Stimulated activated naive CD4-positive, alpha-beta T cell treated with Interleukin-2 at 50 U/mL for 16 hours (primary cell): ENCODE measurements at places on chromosomes 2 and 18.

DNA sequence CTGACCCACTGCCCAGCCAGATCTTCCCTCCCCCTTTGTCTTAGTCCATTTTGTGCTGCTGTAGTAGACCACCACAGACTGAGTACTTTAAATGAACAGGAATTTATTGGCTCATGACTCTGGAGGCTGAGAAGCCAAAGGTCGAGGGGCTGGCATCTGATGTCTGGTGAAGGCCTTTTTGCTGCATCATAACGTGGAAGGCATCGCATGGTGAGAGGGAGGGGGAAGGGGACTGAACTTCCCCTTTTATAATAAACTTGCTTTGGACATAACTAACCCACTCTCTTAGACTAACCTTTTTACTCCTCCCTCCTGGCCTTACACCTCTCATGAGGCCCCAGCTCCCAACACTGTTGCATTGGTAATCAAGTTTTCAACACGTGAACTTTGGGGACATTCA is 83.8 kb downstream of the MAP4K4 start:
- DNase-seq: no peak

GRCh38 chr2:40352703-40353099 is 99.2 kb downstream of the SLC8A1 start:
- no peak for DNase-seq

DNA sequence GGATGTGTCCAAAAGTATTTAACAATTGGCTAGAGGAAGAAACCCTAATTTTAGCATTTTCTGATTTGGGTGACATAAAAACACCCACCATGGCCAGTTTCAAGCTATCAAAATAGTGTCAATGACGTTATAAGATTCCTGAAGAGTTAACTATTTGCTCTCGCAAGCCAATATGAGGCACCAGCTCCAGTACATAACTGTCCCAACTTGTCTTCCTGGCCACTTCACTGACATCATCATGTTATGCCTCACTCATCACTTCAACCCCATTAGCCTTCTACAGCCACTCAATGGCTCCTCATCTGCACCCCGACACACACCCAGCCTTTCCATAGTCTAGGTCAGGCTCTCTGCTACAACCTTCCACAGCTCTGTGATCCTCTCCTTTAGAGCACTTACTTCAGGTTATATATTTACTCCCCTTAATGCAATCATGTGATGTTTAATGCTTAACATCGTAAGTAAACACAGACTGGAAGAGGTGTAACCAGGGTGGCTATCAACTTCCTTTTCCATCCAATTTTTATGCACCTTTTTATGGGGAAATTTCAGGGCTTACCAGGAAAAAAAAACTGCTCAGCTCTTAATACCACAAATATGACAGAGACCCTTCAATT is 158.7 kb downstream of the VWC2L start:
- no peak for DNase-seq

DNA sequence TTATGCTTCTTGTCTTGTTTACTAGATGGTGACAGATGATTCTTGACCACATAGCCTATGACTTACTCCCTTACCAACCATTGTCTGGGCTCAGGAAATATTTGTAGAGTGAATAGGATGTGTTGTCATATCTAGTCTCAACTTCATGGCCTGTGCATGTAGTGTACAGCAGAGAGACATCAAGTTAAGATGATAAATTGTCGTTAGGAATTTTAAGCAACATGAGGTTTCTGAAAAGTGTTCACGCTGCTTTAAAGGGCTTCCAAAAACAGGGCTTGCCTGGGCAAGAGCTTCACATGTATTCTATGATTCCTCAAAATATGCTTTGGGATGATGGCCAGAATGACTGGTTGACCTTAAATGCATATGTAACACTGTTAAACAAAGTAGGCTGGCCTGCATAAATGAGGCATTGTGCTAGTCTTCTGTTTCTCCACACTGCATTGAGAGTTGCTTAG is 424.0 kb downstream of the RND3 start:
- no peak for DNase-seq

DNA sequence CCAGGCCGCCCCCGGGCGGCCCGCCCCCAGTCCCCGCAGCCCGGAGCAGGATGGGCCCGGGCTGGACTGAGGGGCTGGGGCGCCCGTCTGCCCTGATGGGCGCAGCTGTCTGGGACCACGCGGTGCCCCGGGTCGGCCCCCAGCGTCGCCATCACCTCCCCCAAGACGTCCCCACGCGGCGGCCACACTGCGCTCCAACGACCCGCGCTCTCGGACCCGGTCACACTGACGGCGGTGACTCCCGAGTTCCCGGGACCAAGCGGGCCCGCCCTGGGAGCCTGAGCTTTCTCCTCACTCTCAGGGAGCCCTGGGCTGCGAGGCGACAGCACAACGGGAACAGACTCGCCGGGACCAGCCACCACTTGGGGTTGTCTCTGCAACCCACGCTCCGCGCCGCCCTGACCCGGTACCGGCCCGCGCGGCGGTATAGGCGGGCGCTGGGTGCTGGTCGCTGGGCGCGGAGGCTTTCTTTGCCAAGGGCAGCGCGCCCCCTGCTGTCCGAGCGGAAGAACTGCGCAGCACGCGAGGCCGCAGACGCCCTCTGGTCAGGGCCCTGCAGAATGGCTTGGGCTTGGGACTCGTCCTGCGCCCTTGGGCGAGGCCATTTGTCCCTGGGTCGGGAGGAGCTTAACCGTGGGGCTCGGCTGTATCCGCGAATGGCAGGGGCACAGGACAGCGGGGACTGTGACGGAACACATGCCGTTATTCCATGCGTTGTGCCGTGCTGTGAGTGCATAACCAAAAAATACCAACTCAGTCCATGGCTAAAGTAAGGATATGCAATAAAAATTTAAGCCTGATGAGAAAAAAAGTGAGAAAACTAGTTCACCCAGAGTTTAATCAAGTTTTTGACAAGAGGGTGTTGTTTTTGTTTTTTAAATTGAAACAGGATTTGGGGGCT is 54.8 kb upstream of the ANKRD62 start:
- peak; percentile 68 for DNase-seq

- no peak for DNase-seq
These were observed 379.0 kb upstream of the GCFC2 start for GRCh38 chr2:76089683-76090082.

DNA sequence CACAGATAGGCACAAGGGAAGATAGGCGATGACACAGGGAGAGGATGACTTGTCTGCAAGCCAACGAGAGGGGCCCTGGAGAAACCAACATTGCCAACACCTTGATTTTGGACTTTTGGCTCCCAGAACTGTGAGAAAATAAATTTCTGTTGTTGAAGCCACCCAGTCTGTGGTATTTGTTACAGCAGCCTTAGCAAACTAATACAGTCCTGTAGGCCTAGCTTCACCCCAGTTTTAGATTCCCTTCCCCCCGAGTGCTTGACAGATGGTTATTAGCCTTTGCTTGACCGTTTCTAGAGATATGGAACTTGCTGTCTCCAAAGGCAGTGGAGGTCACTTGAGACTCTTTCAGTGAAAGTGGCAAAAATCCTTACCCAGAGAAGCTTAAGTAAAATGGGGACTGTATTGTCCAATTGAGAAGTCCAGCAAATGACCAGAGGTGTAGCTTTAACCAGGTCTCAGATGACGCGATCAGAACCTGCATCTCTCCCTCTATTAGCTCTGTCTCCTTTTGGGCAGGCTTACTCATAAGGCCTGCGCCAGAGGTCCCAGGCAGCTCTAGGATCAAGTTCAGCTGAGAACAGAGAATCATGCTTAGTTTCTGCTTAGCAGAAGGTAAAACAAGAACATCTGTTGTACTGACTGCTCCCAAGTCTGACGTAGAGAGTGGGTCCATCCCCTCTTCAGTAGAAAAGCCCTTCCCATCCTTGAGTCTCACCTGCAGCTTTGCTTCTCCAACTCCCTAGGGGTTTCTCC is 50.4 kb downstream of the MFSD6 start:
- DNase-seq: no peak

GRCh38 chr18:58451115-58451971 is 177.5 kb downstream of the ALPK2 start:
- DNase-seq: no peak
